ENCODE measurements at places on chromosomes 7 and 10.

DNA sequence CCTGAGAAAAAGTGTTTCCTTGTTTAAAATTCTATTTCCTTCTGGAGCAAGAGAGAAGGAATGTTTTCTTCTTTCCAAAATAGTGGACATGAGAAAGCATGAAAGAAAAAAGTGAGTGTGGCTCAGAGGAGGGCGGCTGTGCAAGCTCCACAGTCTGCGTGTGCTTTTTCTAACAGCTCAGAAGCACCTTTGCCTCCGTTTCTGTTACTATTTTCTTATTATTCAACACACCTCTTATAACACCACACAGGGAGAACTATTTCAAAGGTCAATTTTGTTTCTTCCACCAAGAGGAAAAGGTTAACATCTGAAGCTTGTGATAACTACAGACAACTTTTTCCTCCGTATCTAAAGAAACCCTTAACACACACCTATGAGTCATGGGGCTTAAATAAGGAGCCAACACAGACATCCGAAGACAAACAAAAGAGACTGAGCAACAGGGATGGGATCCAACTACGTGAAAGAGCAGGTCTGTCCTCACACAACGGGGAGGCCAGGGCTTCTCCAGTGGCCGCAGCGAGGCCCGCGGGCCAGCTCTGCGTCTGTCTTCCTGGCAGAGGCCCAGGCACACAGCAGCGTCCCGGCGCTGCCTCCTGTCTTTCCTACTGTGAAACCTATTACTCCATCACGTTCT, 36.2 kb upstream of the NCAPG2 start:
- peak; percentile 96 for DNase-seq

GRCh38 chr7:24728503-24729364, 28.5 kb downstream of the GSDME start:
- peak; percentile 53 for DNase-seq

- peak; percentile 65 for DNase-seq
Measured at GRCh38 chr7:44194069-44194468, 4.8 kb upstream of the GCK start.

DNA sequence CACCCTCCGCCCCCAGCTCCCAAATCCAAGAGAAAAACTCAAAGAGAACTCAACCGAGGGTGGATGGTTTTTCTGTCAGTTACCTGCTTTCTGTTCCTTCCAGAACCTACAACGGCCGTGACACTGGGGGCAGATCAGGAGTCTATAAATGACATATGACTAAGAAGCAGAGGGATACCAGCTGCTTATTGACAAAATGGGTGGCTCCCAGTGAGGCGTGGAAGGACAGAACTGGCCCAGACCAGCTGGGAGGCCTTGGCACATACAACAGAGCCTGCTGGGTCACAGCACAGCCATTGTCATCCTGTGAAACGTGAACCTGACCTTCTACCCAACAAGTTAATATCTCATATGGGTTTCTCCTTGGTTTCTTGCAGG, 84.3 kb upstream of the ADRB1 start:
- no peak for DNase-seq

DNA sequence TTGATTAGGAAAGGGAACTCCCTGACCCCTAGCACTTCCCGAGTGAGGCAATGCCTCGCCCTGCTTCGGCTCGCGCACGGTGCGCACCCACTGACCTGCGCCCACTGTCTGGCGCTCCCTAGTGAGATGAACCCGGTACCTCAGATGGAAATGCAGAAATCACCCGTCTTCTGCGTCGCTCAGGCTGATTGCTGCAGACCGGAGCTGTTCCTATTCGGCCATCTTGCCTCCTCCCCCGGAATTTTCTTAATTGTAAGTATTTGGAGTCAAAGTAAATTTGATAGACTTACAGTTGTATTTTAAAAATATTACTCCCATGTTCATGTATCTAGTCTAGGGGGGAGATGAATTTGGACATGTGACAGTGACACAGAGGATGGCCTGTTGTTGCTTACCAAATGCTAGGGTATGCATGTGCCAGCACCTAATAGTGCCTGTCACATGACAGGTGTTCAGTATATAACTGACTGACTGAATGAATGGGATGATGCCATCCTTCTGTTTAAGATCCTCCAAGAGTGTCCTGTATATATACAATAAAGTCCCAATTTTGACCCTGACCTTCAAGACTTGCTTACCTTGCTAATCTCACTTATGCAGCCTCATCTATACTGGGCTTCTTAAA, 42.0 kb upstream of the ICA1 start:
- DNase-seq, result no peak

GRCh38 chr7:27940341-27940740, 200.4 kb downstream of the TAX1BP1 start:
- no peak for DNase-seq

- no peak for DNase-seq
Measured at GRCh38 chr10:66927971-66928770, 2.3 kb downstream of the LRRTM3 start.

- no peak for DNase-seq
Measured at GRCh38 chr7:128879461-128879938, 16.8 kb downstream of the ATP6V1F start.

DNA sequence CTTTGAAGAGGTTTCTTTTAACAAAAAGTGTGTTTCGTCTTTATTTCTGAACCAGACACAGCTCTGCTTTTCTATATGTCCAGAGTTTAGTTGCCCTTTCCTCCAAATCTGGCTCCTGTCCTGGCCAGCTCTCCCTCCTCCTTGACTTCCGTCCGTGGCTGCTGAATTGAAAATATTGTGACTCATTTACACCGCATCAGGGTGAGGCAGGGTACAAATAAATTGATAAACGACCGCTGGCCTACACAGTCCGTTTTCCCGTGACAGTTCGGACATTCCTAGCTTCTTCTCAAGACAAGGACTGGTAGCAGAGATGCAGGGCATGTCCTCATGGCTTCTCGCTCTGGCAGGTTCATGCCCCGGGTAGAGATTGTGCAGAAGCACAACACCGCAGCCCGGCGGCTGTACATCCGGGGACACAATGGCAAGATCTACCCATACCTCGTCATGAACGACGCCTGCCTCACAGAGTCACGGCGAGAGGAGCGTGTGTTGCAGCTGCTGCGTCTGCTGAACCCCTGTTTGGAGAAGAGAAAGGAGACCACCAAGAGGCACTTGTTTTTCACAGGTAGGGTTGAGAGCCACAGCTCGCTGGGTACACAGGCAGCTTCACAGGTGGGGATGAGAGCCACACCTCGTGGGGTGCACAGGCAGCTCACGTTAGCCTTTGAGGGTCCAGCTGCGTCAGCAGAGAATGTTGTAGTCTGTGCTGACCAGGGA, 126.6 kb downstream of the TRRAP start:
- peak; percentile 25 for DNase-seq

DNA sequence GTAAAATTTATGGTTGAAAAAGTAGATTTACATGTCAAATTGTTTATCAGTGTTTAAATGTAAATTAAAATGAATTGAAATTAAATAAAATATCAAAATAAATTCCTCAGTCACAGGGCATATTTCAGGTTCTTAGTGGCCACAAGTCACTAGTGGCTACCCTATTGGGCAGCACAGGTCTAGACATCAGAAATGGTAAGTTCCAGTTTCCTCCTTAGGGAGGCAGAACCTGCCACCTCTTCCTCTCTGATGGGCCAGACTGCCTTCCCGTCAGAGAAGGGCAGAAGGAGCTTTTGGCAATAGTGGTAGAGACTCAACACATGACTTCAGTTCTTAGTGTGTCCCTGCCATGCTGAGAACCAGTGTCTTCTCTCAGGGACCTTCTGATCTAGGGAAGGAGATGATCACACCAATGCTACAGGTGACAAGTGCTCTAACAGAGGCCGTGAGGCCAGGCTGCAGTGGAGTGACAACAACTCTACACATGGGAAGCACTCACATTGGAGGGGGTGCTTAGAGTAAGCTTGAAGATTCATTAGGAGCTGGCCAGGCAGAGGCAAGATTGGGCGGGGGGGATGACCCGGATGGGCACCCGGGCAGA, 14.4 kb upstream of the PCBD1 start:
- DNase-seq, result no peak

DNA sequence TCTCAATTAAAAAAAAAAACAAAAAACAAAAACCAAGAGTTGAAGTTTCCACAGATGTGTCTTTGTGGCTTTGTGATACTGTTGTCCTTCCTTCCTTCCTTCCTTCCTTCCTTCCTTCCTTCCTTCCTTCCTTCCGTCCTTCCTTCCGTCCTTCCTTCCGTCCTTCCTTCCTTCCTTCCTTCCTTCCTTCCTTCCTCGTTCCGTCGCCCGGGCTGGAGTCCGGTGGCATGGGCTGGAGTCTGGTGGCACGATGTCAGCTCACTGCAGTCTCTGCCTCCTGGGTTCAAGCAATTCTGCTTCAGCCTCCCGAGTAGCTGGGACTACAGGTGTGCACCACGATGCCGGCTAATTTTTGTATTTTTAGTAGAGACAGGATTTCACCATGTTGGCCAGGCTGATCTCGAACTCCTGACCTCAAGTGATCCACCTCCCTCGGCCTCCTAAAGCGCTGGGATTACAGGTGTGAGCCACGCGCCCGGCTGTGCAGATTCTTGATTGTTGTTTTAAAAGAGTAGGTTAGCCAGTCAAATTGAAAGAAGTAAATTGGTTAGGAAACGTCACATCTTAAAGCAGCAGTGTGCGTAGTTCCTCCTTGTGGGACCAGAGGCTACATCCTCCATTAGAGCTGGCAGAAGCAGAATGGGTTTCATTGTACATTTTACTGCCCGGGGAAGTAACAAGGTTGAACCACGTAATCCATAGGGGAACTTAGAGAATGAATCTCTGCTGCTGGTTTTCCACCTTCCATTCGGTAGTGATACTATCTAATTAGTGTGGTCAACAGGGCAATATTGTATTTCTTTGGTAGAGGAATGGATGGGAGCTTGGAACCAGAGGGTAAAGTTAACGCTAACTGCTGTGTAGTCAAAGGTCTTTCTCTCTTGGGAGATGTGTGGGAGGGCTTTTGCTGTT, 20.6 kb downstream of the DNAJB6 start:
- DNase-seq, result no peak

DNA sequence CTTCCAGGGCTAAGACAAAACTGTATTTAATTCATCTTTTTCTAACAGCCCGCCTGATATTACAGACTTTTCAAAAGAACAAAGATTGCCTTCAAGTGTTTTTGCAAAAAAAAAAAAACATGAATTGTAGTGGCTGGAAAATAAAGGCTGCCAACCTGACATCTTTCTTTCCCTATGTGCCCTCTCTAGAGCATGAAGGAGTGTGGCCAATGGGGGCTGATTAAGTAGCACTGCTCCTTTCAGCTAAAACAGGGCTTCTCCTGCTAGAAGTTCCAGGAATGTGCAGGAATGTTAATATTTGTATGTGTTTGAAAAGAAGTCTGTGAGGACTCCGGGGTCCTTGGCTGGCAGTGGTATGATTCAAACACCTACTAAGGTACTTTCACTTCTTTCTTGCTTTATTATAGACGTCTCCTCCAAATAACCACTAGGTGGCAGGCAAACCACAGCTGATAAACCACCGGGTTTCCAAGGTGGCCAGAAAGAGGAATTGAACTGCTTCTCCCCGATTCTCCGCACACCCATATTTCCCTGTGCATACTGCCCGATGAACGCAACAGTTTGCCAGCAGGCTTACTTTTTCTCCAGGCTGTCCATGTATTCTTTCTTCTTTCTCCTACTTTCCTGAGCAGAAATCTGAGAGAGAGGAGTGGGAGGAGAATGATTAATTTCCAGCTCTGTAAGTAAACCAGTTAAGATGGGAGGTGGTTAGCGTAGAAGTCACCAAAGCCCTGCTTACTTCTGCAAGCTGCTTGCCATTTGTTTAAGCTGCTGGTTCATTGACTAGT, 56.8 kb upstream of the DGKI start:
- peak; percentile 84 for DNase-seq

DNA sequence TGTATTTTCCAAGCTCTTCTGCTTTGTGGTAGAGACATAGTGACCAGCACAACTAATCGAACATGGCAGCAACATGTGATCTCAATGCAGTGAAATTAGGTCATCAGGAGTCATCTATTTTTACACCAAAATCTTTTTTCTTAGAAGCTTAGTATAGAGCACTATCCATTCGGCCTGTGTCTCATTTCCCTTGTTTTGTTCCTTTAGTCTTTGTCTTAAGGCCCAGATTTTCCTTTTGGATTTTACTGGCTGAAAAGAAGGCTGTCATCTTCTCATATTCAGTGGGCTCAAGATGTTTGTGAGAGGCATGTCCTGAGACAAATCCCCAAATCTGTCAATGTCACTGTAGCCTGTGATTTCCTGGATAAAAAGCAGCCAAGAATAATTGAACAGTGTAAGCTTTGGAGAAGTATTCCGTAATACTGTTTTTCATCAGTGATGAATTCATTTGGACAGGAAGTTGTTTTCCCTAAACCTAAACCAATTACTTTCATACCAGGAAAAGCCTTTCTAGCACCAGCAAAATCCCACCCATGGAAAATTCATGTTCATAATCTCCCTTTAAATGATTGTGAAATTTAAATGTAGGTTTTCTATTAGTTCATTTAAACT, 55.2 kb downstream of the MAGI2 start:
- DNase-seq, result peak; percentile 20

GRCh38 chr10:31479752-31480151, 160.7 kb downstream of the ZEB1 start:
- peak; percentile 28 for DNase-seq

DNA sequence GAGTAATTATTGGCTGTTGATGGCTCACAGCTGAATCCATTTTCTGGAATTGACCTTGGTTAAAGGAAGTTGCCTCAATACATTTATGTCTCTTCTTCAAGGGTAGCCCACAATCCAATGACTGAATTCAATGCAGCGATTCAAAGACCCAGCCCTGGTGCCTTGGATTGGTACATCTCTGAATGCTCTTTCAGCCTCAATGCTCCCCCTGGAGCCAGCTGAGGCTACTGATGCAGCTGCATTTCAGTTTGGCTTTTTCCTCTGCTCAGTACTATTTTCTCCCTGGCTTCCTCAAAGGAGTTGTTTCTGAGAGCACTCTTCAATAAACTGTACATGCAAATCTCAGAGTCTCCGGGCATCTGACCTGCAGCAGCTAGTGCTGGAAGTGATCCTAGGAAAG, 633 bp upstream of the EBLN1 start:
- no peak for DNase-seq

- peak; percentile 72 for DNase-seq
Measured at GRCh38 chr7:12524794-12525386, 45.6 kb upstream of the SCIN start.

DNA sequence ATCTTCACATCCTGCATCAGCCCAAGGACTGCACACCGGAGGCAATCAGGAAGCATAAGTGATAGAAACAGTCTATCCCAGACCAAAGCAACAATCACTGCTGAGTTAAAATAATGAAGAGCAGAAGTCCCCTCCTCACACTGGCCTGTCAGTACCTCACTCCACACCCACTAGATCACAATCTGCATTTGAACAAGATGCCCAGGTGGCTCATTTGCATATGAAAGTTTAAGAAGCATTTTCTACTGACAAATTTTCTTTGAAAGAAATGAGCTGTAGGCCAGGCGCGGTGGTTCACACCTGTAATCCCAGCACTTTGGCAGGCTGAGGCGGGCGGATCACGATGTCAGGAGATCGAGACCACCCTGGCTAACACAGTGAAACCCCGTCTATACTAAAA, 77.4 kb downstream of the CUL2 start:
- DNase-seq, result no peak

GRCh38 chr7:149027055-149027454, 1.2 kb downstream of the PDIA4 start:
- no peak for DNase-seq

GRCh38 chr10:131638880-131639278, 261.9 kb upstream of the PPP2R2D start:
- DNase-seq, result no peak

GRCh38 chr7:26192485-26193087, 8.0 kb downstream of the HNRNPA2B1 start:
- DNase-seq, result no peak

GRCh38 chr7:99837649-99838361, 10.0 kb downstream of the CYP3A43 start:
- DNase-seq, result peak; percentile 38

Data from fibroblast of mammary gland (primary cell).